Anterior cingulate cortex (tissue), 58 donors: ENCODE measurements at places on chromosomes 3 and 15.

DNA sequence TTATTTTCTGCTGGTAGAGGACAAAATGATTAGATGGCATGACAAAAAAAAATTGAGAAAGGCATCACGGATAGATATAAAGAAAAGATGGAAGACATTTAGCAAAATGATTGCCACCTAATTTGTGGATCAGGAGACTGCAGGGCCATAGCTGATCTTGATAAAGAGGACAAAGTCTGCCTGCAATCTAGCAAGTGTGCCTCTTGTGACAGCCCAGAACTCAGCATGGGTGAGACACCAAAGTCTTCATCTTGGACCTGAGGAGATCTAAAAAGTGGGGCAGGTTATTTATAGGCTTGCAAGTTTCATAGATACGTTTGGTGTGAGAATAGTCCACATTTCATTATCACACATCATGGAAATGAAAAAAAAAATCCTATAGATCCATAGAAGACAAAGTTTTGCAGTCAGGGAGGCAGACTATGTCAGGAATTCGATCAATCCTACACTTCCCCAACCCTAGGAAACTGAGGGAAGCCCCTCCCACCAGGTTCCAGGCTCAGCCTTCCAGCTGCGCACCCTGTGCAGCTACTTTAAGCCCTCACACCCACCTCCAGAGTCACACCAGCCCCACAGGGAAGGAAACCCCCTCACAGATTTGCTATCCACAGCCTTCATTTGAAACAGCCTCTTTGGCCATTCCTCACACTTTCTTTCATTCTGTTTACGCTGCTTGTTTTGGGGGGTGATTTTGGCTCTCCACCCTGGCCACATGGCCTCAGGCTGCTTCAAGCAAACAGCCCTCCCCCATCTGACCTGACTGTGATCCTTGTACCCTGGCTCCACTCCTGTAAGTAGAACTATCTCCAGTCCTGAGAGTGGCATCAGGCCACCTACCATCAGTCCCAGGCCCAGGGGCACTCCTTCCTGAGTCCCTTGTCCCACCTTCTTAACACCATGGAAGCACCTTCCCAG, 28.1 kb upstream of the KLHL6 start:
- no peak for DNase-seq

DNA sequence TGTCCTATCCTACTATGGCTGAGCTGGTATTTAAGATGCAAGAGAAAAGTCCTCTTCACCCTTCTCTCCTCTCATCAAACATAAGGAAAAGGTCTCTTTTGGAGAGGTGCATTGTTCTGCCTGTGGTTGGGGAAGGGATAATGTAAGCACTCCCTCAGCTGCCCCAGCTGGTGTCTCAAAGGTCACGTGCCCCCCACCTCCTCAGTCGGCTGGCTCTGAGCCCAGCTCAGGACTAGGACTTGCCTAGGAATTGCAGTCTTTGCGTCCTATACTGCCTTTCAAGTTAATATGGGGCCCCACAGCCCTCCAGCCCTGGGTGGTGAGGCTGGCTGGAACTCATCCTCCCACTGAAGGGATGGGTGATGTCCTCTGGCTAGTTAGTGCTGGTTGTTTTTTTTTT, 29.7 kb downstream of the OR4F15 start:
- no peak for DNase-seq

DNA sequence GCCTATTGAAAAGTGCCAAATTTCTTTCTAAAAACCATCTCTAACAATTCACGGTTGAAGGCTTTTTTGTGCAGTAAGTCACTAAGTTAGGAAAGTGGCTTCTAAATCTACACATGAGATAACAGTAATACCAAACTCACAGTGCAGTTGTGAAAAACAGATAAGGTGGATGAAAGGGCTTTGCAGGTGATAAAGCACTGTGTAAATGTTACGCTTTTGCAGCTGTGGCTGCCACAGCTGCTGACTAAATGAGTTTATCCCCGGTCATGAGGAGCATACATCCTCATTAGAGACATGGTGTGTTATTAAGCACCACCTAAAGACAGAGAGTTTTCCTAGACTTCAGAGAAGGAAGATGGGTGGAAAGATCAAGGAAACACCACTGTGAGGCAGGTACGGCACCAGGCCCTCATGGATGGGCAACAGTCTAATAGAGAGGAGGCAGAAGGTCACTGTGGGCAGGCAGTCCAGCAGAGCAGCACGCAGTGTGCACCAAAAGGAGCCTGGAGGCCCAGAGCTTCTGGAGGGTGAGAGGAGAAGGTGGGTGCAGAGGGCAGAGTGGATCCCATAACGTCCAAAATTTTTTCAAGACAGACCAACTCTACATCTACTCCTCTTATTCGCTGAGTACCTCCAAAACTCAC, 68.5 kb downstream of the FMN1 start:
- no peak for DNase-seq

GRCh38 chr3:58299839-58300516, 6.1 kb upstream of the RPP14 start:
- DNase-seq: no peak

DNA sequence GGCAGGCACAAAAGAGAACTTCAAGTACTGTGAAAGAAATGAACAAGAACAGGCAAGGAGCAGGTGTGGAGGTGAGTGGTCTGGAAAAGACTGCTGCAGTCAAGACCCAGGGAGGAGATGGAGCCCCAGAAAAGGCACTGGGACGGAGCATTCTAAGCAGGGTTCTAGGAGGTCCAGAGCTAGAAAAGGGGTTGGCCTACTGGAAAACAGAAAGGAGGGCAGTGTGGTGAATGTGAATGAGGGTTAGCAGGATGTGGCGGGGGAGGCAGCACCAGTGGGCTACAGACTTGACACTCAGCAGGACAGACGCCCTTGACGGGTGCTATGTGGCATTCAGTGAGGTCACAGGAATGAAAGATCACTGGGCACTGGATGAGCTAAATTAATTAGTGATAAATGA, 75.7 kb downstream of the SENP2 start:
- DNase-seq: no peak

DNA sequence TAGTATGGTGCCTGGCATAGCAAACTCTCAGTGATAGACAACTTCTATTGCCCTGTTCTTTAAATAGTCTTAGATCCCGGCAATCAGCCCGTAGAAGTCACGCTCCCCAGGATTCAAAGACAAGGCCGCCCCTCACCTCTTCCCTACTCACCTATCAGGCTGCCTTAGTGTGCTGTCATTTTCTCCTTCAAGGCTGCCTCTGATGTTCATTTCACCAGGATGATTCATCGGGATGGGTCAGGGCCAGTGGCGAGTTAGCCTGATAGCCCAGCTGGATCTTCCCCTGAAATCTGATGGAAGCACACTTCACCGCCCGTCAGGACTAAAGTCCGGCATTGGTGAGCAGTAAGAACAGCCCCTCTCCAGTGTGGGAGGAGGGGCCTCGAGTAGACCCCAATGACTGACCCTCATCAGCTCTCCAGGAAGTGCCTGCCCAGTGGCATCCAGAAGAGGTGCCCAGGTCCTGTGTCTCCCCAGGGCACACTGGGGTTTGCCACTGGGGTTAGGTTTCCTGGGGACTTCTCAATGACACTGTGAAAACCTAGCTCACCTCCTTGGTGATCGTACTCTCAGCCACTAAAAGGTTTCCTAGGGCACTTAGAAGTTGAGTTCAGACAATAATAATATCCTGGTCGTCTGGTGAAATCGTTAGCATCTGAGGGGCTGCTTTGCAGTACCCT, 37.5 kb downstream of the TPM1 start:
- no peak for DNase-seq

DNA sequence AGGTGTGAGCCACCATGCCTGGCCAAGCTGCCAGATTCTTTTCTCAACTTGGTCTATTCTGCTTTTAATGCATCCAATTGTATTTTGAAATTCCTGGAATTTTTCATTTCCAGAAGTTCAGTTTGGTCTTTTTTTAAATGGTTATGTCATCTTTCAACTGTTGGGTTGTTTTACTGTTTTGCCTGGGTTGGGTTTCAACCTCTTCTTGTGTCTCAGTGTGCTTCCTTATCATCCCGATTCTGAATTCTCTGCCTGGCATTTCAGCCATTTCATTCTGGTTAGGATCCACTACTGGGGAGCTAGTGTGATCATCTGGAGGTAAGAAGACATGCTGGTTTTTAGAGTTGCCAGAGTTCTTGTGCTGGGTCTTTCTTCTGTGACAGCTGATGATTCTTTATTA, 61.5 kb downstream of the LRRC49 start:
- DNase-seq: no peak

DNA sequence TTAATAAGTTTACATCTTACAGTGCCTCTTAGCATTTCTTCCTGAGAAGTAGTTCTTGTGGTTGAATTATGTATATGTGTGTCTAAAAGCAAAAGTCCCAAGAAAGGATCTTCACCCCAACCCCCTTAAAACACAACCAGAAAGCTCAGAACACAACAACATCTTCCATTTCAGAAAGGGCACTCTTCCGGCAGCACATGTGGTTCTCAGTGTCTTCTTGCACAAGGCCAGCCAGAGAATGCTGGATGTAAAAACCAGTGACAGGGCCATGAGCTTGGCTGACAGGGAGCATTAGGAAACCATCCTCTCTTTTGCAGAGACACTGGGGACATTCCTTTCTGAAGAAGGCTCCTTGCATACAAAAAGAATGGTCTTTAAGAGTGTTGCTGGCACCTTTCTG, 45.0 kb downstream of the EEFSEC start:
- DNase-seq: no peak

DNA sequence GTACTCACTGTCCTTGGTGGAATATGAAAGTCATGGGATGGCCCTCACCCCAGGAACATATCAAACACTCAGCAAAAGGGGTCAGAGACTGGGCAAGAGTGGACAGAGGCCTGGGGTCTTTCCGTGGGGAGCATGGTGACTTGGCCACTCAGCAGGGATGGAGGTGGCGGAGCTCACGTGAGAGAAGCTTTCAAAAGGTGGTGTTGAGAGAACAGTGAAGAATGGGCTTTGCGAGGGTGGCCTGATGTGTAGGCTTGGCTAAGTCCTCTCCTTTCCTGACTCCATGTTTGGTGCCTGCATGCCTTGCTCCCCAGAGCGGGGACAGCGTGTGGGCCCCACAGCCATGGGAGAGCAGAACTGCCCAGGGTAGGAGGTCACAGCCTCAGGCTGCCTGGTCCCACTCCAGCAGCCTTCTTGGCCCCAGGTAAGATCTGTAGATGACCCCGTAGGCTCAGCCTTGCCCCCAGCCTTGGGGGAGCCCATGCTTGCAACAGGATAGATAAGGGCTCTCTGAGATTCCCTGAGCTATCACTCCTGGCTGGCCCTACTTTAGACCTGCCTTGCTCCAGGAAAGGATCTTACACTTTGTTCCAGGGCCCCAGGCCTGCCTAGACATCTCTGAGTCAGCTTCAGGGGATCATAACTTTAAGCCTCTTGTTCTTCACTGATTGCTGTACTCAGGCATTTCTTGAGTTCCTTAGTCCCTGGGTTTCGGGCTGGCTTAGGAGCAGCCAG, 17.0 kb downstream of the RPLP1 start:
- DNase-seq: no peak

DNA sequence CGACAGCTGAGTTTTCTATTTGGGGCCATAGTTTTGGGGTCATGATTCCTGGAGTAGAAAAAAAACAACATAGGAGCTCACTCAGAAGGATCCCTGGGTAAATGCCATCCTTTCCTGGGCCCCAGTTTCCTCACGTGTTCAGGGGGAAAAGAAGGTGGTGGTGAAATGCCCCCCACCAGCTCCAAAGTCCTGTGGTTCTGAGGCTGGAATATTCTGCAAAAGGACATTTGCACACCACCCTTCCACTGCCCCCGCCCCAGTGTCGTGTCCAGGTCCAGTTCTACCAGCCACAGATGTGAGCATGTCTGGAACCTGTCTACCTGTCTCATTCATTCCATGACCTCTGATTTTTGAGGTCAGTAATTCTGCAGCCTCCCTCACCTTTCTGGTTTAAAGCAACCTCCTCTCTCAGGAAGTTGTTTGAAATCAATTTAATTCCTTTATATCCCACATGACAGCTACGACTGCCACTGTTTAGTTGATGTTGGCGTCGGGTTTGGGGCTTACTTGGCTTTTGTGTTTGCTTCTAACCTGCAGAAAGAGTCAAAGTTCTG, 82.1 kb downstream of the SMAD3 start:
- DNase-seq: no peak

GRCh38 chr15:38623744-38624143, 59.1 kb upstream of the RASGRP1 start:
- no peak for DNase-seq

DNA sequence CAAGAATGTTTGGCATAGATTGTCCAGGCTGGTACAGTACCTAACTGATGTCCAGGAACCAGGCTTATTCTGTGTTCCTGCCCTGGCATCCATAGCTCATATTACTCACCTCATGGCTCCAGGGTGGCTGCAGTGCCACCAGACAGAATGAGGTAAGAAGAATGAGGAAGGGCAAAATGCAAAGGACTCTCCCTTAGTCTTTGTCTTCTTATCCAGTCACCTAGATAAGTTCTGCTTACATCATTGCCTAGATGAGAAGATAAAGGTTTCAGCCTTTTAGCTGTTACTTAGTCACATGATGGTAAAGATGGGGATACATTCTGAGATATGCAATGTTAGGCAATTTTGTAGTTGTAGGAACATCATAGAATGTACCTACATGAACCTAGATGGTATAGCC, 45.8 kb downstream of the CHP1 start:
- no peak for DNase-seq

- no peak for DNase-seq
Observed at GRCh38 chr3:129686941-129687340, 80.5 kb upstream of the PLXND1 start.

DNA sequence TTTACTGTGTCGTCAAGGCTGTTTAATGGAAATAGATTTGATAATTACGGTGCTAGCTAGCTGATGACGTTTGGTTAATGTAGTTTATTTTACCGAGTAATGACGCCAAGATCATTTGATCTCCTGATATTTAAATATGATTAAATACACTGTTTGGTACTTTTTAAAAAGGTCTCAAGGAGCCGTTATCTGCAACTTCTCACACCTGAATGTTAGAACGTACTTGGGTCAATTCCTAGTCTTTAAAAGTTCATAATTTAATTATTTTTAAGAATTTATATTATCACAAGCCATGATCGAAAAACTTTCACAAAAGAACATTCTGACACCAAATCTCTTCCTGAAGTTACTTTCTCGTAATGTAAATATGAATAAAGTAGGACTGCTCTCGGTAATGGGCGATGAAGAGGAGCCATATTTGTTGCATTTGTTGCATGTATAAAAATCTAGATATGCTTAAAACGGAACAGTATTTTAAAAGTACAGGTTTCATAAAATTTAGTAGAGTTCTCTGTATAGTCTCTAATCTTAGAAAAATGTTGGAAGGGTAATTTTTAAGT, 16.2 kb upstream of the CHD2 start:
- DNase-seq: no peak

DNA sequence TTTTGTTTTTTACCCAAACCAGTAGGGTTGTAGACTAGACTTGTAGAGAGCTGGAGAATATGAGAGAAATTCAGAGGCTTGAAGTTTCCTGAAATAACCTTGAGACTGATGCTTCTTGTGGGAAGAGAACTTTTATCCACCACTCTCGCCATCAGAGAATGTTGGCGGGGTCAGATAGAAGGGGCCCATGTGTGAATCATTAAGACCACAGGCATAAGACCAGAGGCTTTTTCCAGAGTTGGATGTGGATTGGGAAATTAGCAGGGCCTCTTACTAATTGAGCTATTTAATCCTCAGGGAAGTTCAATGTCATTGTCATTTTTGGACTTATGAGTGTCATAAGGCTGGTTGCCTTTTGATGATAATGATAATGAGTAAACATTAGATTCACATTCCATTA, 246.9 kb upstream of the THRB start:
- DNase-seq: no peak
